ENCODE measurements at places on chromosomes 5 and 9.

DNA sequence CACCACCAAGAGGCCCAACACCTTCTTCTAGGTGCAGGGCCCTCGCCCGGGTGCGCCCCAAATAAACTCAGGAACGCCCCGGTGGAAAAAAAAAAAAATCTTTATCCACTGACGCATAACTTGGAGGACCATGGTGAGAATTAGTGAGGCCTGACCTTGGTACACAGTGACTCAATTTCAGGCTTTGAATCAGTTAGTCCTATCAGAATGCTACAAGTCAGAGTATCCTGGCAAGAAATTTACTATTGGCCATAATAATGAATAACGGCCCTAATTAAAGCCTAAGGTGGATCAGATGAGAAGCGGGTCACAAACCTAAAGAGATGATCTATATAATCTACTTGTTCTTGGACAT, 914.2 kb upstream of the DMAC1 start:
- DNase-seq = no peak

GRCh38 chr5:68873198-68873597, 220.6 kb upstream of the SLC30A5 start:
- no peak for DNase-seq

DNA sequence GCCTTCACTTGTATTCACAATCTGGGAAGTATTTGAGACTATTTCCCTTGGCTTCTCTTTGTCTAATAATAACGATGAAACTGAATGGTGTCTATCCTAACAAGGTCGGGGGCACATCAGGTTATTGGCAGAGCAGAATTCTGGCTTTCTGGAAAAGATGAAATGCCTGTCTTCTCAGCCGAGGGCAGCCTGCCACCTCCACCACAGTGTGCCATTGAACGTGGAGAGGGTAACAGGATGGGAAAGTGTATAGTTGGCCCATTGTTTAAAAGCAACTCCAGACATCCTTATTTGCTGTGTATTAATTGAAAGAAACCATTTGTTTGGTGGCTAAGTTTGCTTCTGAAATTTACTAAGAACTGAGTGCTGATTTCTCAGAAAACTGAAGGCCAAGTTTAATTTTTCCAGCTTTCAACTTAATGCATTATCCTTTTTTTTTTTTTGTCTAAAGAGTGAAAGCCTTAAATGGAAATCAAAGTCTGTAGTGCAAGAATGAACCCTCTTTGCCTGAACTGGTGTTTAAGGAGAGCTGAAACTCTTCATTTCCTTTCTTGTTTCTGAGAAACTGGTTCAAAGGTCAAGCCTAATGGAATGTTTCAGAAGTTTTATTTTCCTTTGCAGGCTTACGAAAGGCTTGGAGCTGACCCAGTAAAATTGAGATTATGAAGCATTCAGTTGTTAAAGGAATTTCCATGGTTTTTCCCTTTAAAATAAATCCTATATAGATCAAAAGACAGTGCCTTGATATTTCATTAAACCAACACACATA, 563.7 kb upstream of the DAP start:
- no peak for DNase-seq

DNA sequence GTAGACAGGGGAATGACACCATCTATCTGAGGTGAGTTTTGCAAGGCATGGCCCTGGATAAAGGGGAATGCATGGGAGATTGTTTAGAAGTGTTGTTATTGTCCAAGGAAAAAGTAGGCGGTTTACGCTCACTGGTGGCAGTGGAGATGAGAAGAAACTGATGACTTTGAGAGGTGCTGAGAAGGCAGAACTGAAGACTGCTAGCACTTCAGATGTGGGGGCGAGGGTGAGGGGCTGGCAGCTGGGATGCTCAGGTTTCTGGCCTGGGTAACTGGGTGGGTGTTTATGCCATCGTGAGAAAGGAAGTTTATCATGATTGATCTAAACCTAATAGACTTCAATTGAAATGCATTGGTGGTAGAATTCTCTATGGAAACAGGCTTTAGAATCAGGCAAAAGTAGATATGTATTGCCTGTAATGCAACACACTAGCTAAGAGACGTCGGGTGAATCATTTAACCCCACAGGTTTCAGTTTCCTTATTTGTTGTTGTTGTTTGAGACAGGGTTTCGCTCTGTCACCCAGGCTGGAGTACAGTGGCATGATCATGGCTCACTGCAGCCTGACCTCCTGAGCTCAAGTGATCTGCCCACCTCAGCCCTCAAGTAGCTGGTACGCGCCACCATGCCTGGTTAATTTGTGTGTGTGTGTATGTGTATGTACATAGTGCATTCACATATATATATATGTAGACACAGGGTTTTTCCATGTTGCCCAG, 123.5 kb downstream of the SLC24A2 start:
- no peak for DNase-seq

Data from C1 segment of cervical spinal cord (tissue), 14 donors.